Nucleus accumbens (tissue), 56 donors: ENCODE measurements at places on chromosomes 4 and X.

GRCh38 chrX:140318296-140318695 is 186.6 kb downstream of the SOX3 start:
- DNase-seq, result no peak

DNA sequence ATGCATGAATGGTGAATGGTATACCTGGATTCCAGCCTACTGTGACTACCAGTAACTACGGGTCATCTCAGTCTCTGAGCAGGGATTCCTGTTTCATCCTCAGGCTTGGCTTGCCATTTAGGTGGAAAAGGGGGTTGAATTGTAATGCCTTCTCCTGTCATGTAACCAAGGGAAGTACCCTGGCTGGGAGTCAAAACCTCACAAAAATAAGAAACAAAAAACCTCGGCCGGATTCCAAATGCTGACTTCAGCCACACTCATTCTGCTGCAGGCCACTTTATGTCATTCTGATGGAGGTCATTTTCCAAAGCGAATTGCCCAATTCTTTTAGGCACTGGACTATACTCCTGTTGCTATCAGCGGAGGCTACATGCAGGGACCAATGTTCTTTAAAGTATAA is 324.7 kb downstream of the LDB2 start:
- DNase-seq, result no peak

DNA sequence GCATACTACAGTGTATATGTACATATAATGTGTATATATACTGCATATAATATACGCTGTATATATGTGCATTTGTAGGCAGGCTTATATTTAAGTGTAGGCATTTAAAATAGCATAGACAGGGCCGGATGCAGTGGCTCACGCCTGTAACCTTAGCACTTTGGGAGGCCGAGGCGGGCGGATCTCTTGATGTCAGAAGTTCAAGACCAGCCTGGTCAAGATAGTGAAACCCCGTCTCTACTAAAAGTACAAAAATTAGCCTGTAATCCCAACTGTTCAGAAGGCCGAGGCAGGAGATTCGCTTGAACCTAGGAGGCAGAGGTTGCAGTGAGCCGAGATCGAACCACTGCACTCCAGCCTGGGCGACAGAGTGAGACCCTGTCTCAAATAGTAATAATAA is 78.4 kb downstream of the JAKMIP1 start:
- DNase-seq, result no peak

- peak; percentile 4 for DNase-seq
These were observed 159.7 kb upstream of the ATP6AP2 start for GRCh38 chrX:40420899-40421729.

- DNase-seq, result no peak
These were observed 28.4 kb upstream of the SULT1E1 start for GRCh38 chr4:69888336-69888735.

GRCh38 chr4:177692907-177693306 is 250.7 kb upstream of the AGA start:
- DNase-seq, result no peak

DNA sequence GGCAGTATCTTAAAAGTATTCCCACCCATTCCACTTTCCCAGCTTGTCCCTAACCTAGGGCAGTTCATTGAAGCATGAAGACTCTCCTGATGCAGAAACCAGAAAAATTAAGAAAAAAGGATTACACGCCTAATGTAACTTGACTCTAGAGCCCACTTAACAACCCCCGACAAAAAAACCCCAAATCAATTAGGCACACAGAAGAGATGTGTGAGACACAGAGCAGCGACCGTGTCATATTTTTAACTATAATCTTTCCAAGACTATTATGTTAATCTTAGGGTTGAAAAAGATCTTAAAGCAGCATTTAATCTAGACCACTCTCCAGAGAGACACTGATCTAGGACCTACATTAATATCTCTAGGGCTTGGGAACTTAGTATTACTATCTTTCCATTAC is 1.3 kb downstream of the YTHDC1 start:
- no peak for DNase-seq

DNA sequence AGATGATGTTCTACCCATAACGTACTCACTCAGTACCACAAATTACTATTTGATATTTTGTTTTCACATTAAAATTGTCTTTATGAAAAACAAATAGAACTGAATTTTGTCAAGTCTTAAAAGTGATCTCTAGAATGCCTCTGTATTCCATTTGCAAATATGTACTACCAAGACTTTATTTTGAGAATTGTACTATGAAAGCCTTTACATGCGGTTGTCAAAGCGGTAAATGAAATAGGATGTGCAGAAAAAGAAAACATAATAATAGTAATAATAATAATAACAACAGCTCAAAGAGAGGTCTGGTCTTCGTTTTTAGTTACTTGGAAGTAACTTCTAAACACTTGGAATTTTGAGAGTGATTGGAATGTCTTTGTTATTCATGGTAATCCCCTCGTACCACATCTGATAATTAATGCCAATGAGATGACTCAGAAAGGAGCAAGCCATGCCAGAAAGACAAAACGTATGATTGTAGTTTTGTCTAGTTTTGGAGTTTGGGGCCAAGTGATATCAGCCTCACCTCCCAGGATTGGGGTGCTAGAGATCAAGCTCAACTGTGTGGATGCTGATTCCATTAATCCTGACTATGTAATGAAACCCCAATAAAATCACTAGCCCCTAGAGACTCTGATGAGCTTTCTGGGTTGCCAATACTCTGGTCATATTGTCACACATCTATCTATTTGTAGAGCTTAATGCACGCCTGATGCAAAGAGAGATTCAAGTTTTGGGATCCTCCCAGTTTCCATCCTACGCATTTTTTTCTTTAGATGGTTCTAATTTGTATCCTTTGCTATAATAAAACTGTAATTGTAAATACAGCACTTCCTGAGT is 20.2 kb upstream of the CTSO start:
- DNase-seq, result no peak

GRCh38 chrX:46978341-46979291 is 66.4 kb downstream of the JADE3 start:
- no peak for DNase-seq

DNA sequence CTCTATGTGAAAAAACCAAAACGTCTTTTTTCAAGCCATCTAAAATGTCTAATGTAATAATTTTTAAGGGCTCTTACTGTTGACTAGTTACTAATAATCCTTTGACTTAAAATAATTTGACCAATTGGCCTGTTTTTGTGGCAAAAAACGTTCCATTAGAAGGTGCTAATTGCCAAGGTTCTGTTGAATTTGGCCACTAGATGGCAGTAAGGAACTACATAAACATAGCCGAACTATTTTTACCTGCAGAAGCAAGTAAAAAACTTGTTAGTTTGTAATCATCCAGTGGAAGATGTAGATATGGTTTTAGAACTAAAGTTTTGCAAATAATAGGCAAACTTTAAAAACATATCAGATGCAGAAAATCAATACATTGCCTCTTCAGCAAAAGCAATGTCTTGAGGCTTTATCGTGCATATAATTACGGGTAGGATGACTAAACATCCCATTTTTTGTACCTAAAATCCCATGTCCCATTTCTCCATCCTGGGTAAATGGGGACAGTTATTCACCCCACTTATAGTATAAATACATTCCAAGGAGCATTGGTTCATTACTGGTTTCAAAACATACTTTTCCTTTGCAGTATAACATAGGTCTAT is 57.6 kb downstream of the PROM1 start:
- no peak for DNase-seq
